ENCODE measurements at places on chromosomes 2 and 18.

DNA sequence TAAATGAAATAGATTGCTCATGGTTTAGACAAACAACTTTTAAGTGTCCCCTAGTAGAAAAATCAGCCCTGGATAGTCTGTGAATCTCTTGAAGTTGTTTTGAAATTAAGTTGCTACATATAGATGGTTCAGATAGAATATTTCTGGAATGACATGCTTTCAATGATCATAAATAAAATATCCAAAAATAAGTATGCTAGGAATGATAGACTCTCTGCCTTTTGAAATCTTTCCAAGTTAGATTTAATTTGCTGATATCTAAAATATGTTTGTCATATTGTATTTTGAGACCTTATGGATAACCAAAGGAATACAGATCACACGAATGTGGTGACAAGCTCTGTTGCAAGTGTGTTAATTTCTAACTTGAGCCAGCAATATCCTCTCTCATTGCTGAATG lies 488.7 kb downstream of the THSD7B start:
- no peak for DNase-seq

GRCh38 chr18:10133516-10133915 lies 219.7 kb downstream of the VAPA start:
- DNase-seq, result no peak

DNA sequence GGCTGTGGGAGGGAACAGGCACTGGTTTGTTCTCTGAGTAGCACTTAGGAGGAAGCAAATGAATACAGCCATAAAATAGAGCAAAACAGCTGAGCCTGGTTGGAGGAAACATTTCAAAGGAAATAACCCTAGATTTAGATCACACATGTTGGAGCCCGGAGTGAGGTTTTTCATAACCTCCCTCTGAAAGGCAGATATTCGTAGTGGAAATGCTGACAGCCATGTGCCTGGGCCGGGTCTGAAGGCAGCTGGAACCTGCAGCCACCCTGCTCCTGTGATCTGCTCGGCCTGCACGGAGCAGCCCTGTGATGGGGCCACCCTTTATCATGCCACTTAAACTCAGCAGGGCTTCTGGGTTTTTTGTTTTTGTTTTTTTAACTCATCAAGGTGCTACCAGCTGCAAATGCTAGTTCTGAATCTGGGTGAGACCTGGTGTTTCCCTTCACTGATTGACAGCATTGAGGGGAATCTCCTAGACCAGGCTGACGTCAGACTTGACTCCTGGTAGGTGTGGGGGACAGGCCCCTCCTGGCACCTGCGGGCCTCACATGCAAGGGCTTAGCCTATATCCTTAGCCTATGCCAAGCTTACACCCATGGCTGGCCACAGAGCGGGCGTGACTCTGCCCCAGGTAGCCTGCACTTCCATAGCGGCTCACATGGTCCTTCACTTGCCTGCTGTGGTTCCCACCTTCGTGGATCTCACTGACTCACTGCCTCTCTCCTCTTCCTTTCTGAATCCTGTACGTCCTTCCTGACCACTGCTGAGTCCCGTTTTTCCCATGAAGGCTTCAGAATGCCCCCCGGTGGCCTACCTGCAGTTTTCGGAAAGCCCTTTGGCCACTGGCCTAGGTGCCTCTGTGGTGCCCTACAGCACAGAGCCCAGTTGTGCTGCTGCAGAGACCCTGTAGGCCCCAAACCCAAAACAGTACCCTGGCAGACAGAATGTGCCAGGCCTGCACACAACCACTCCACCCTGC lies 217.3 kb downstream of the SEPTIN10 start:
- no peak for DNase-seq

GRCh38 chr2:62344472-62344871 lies 148.6 kb downstream of the B3GNT2 start:
- DNase-seq, result no peak

- DNase-seq, result no peak
Measured at GRCh38 chr18:68427951-68428401, 286.9 kb downstream of the TMX3 start.

DNA sequence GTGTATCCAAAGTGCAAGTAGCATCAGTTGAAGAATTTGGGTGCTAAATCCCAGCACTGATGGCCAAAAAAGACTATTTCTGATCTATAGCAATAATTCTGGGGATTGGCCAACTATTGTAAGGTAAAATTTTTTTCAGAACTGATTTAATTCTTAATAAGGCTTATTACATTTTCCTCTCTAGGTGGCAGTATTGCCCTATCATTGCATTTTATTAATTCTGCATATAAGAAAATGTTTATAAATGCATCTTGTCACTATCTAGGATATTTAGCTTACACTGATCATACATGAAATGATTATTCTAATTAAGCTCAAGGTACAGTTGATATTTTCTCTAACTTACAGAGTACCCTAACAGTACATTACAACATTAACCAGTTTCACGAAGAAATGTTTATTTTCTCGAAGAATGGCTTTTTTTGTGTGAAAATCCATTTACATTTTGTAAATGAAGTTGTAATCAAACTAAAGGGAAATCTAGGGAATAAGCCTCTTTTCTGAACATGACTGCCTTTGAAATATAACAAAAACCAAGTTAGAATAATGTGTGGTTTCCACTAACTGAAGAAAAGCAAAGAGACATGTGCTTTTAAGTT lies 11.0 kb downstream of the TTN start:
- DNase-seq, result peak; percentile 20

- peak; percentile 46 for DNase-seq
Measured at GRCh38 chr2:178306352-178307073, 112.2 kb downstream of the OSBPL6 start.

GRCh38 chr2:233012301-233012971 lies 620 bp downstream of the NGEF start:
- no peak for DNase-seq

GRCh38 chr2:210004881-210005280 lies 2.4 kb downstream of the RPE start:
- DNase-seq, result no peak

GRCh38 chr2:40844353-40845277 lies 392.7 kb upstream of the SLC8A1 start:
- no peak for DNase-seq

DNA sequence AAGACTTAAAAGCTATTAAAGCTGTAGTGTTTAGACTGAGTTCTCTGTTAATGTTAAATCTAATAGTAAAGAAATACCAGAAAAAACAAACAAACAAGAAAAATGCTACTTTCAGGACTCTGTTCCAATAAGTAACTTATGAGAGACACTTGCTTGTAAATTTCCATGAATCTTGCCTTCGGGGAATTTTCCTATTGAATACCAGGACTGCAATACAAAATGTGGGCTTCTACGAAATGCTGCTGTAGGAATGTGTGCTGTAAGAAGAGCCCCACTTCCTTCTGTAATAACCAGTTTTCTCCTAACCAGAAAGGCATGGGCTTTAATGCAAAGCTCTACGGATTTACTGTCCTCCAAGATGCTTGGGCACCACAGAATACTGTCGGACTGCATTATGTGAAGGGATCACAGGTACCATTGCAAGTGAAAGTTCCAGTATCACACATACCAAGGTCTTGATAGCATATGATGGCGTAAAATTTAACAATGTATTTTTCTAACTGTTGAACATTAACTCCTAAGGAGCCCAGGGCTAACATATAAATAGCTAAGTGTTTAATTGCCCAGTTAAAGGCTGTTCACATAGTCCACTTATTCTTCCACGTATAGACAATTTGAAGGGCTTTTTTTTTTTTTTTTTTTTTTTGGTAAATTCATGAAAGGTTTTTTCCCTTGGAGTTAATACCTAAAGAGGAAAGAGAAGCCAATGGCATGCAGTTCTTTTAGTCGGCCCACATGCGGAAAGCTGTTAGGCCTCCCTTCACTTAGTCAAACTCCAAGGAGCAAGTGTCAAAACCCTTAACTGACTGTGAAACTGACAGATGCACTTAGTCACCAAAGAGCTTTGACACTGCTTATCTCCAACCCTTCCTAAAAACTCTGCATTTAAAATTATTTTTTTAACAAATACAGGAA lies 564.0 kb upstream of the POU3F3 start:
- no peak for DNase-seq

DNA sequence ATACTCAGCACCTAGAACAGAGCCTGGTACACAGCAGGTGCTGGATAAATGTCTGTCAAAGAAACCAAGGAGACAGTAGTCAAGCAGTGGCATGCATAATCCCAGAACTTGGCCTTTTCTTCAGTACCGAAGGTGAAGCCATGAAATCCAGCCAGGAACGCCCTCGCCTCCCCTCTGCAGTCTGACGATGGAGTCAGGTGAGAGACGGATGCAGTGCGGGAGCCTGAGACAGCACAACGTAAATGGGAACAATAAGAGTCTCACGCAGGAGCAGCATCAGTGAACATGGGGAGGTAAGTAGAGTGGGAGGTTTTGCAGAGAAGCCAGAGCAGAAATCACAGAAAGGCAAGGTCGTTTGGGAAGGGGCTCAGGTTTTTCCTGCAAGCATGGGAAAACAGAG lies 389.3 kb upstream of the MYT1L start:
- no peak for DNase-seq

DNA sequence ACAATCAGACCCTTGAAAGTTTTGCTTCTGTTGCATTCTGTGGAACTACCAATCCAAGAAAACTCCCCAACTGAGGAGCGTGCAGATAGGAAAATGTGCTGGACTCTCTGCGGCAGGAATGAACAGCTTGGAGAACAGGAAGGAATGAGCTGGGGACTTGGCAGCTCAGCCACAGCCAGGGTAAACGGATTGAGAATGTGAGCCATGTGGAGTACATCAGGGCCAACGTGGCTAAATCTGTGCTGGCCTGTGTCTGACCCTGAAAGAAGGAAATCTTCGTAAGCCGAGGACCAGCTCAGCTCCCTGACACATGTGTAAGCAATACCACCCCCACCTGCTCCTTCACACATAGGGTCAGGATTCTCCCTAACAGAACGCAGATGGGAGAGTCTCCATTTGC lies 1023.7 kb downstream of the BCL11A start:
- DNase-seq, result no peak

GRCh38 chr2:68151037-68151436 lies 6.7 kb upstream of the PNO1 start:
- no peak for DNase-seq

DNA sequence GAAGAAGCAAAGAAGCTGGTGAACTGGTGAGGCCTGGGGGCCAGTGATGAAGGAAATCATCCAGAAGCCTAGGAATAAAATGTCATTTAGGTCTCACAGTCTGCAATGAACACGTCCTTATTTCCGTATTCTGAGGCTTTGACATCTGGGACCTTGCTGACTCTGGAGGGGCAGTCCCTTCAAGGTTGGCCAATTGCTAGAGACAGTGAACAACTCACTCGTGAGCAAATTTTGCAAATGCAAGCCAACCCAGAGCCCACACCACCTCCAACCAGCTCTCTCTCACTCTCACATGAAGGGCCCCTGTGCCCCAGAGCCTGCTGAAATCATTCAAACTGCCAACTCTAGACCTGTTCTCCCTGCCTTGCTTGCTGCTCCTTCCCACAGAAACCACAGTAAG lies 279.1 kb upstream of the LYPD1 start:
- no peak for DNase-seq

DNA sequence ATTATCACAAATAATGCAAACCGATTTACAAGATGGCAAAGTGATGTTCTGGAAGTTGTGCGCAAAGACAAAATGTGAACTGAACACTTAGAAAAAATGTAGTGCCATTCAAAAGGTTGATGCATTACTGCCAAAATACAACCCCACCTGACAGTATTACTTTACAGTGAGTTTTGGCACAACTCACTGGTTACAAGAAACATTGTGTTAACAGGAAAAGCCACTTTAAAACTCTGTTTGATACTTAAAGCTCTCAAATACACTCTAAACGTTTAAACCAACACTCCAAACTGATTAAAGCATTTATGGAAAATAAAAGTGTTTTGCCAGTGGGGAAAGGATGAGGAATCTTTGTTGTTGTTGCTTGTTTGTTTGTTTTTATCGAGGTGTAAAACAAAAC lies 173.4 kb upstream of the SATB2 start:
- no peak for DNase-seq

Data from NCI-H2107 (cell line).